ENCODE measurements at places on chromosomes 7 and 10.

- DNase-seq = no peak
These were observed 450.3 kb downstream of the GRID1 start for GRCh38 chr10:85916286-85916685.

GRCh38 chr10:33631991-33632390, 297.5 kb upstream of the NRP1 start:
- DNase-seq = no peak

GRCh38 chr7:132930881-132931280, 151.0 kb downstream of the CHCHD3 start:
- DNase-seq = no peak

GRCh38 chr10:60377042-60377352, 12.7 kb downstream of the ANK3 start:
- no peak for DNase-seq

- no peak for DNase-seq
These were observed 1.3 kb downstream of the LSMEM1 start for GRCh38 chr7:112481833-112482670.

- no peak for DNase-seq
These were observed 91.5 kb downstream of the PAXIP1 start for GRCh38 chr7:154911411-154911810.

GRCh38 chr7:151744656-151745638, 132.0 kb downstream of the PRKAG2 start:
- DNase-seq = no peak

DNA sequence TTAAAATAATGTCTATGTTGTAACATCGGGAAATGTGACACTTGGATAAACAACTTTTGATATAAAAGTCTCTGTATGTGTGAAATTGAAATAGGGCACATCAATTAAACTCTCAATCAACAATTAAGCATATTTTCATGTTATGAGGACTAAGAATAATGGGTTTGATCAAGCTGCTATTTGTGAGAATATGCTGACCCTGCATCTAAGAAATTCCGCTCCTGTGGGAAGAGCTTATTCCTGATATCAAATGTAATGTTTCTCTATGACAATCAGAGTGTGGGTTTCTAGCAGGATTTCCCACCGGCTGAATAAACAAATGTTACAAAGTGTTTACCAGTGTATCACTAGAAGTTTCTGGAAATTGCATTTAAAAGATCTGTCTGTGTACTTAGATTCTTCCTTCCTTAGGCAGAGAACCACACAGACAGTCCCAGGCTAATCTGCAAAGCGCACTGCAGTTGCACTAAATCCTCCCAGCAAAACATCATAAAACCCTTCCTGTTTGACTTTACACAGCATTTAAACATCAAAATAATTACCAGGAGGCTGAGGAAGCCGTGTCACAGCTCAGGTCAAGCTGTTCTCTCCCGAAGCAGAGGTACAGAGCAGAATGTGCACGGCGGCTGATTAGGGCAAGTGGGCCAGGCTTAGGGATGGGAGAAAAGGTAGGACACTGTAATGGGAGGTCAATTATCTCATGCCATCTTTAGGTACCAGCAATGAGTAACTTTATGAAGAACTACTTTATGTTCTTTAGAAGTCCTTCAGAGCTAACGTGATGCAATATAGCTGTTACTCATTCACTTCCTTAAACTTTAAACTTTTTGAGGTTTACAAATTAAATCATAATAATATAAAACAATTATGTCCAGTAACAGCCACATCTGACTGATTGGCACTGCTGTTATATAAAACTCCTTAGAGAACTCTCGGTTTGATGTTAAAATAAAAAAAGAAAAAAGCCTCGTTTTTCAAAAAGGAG, 109.1 kb upstream of the CTTNBP2 start:
- no peak for DNase-seq

DNA sequence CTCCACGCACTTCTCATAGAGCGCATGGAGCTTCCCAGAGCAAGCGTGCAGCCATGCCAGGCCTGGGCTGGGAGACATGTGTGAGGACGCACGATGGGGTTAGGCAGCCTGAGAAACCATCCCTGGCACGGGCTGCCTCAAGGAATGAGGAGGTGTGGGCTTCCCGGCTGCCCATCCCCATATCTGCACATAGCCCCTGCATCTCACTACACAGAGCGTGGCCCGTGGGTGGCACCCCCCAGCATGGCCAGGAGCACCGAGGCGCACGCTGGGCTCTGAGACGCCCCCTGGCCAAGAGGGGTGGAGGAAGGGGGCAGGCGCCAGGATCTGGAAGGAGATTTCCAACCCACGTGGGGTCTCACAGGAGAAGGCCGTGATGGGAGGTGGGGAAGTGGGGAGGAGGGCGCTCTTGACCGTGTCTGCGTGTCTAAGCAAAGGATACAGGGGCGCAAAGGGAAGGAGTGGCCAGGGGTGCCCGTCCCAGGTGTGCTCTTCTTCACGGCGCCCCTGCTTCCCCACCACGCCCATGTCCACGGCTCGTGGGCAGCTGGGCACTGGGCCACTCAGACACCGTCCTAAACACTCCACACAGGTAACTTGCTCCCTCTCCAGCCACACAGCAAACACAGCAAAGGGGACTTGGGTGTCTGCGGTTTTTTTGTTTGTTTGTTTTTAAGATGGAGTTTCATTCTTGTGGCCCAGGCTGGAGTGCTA, 340.5 kb downstream of the PTPRN2 start:
- no peak for DNase-seq

GRCh38 chr7:44977304-44977958, 1.4 kb downstream of the MYO1G start:
- DNase-seq = peak; percentile 66

DNA sequence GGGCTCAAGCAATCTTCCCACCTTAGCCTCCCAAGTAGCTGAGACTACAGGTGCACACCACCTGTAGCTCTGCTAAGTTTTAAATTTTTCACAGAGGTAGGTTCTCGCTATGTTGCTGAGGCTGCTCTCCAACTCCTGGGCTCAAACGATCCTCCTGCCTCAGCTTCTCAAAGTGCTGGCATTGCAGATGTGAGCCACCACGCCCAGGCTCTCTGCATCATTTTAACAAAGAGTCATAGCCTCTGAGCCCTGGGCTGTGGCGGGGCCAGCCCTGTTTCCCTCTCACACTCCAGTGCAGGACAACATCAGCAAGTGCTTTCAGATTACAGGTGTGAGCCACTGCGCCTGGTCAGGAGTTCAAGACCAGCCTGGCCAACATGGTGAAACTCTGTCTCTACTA, 102.5 kb downstream of the COL26A1 start:
- no peak for DNase-seq

- no peak for DNase-seq
These were observed 27.4 kb downstream of the GTF2I start for GRCh38 chr7:74684921-74685320.

DNA sequence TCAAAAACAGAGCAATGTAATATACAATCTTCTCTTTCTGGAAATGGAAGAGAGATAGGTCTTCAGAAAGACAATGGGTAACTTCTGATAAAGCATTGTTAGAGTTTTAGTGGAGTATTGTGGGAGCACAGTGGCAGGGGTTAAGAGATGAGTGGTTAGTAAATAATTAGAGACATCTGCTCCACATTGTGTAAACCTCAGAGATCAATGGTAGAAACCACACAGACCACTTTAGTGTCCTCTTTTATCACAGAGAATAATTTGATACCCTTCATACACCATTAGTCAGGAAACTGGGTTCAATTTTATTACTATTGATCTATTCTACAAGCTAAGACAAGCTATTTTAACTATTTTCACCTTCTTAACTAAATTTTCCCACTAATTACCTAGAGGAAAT, 35.9 kb upstream of the MAGI2 start:
- no peak for DNase-seq

DNA sequence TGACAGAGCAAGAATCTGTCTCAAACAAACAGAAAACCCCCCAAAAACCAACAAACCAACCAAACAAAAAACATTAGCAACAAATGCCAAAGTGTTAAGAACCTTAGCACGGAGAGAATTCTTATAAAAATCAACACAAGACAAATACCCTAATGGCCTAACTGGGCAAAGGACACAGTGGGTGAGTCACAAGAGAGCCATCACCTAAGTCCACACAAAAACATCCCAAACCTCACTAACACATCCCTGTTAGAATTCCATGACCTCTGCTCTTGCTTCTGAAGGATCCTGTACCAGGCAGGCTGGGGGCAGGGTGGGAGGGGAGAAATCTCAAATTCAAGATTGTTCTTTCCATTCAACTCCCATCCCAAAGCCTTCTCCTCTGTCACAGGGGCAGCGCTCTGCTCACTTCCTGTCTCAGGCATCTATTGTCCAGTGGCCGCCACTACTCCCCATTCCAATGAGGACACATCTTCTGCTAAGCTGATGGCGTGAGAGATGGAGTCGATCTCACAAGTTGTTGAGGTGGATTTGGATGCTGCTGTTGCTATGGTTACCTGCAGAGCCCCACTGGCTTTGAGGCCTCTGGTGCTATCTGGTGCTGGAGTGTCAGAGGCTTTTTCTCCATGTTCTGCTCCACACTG, 9.2 kb downstream of the IL15RA start:
- DNase-seq = no peak

DNA sequence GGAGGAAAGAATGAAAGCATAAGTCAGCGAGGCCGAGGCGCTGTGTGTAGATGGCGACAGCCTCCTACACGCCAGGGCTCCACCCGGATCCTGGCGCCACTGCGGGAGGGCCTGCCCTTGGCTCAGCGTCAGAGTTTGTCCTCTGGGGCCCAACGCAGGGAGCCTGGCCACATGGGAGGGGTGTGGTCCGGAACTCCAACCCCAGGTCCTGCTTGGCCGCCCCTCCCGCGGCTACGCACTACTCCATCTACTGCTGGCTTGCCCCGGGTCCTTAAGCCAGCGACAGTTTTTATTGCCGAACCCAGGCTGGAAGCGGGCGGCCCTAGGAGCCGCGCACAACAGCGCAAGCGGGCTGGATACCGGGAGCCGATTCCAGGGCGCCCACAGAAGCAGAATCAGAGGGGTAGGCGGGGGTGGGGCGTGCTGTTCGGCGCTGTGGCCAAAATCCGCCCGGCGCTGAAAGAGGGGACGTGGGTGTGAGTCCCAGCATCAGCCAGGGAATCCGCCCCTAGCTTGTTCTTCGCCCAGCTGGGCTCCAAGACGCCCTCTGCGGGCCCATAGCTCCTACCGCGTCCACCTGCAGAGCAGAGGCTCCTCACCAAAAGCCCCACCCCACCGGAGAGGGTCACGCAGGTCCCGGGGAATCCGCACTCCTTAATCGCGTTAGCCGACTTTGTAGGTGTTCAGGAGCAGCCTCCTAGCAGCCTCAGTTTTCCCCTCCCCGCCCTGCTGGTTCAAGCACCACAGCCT, 4.5 kb downstream of the KAZALD1 start:
- peak; percentile 57 for DNase-seq

DNA sequence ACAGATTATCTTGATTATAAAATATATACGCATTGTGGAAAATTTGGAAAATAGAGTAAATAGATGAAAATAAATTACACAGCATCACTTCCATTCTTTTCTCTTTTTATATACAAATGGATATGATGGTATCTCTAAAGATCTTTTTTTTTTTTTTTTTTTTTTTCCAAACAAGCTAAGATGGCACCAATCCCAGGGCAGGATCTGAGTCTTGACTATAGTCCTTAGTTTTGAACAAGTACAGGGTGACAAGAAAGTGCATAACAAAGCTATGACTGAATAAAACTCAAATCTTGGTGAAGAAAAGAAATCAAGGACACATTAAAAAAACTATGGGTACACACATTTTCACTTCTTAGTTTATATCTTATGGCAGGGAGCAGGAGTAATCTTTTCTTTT, 42.6 kb upstream of the FAM133B start:
- DNase-seq = no peak

DNA sequence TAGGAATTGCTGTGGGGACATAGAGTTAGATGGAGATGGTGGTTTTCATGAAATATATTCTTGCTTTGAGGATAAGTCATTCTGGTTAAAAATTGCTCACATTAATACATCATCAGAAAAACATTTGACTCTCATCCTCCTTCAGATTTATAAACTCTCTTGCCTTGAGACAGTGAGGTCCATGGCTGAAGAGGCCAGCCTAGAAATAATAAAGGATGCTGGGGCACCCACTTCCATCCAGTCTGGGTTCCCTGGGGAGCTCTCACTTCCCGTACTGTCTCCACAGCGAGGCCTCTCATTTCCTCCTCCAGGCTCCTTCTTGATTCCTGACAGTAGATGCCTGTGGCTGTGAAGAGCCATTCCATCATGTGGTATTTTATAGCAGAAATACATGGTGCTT, 73.3 kb upstream of the PRKG1 start:
- DNase-seq = no peak

- no peak for DNase-seq
These were observed 94.9 kb downstream of the NPSR1 start for GRCh38 chr7:34752929-34753328.

DNA sequence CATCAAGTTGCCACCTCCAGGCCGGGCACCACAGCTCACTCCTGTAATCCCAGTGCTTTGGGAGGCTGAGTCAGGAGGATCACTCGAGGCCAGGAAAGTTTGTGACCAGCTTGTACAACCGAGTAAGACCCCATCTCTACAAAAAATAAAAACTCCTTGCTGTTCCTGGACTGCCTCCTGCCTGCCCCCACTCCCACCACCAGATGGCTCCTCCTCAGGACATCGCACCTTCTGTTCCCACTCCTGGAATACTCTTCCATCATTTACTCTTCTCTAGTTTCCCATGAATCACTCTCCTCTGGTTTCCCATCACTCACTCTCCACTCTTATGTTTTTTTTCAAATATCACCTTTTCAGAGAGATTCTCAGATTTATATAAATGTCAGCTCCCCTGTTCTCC, 540.7 kb downstream of the CALN1 start:
- DNase-seq = no peak

GRCh38 chr10:124342136-124342820, 76.4 kb downstream of the OAT start:
- DNase-seq = no peak

- DNase-seq = no peak
These were observed 3.6 kb upstream of the GIMAP7 start for GRCh38 chr7:150511048-150511447.

DNA sequence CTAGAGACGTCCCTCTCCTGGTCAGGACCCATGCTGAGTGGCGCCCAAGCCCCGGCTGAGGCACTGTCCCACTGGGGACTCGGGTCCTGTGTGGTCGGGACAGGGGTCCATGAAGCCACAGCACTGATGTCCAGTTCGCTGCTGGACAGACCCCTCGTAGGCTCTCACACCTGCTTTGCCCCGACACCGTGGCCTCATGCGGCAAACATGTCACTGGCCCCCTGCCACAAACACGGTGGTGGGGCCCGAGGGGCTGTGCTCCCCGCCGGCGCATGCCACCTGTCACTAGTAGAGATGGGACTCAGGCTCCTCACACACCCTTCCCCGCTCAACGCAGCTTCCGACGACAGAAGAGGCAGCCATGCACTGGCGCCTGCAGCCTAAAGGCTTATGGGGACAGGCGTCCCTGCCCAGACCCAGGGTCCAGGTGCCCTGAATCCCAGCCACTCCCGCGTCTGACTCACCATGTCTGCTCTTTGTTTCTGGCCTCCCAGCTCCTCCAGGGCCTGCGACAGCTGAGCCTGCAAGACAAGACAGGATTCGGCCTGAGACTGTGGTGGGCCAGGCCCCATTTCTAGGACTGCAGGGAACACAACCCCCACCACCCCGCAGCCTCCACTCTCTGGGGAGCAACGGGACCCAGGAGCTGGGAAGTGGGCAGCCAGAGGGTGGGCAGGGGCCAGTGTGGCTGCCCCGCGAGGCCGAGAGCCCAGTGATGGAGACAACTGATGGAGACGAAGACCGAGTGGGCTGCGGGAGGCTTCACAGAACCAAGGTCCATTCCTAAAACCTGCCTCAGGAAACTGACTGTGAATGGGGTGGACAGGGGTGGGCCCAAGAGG, 230.9 kb downstream of the MAD1L1 start:
- no peak for DNase-seq

- DNase-seq = no peak
These were observed 1034.6 kb upstream of the LRRN3 start for GRCh38 chr7:110056331-110056730.

Data from GM06990 (cell line).